ENCODE measurements at places on chromosomes 5 and 9.

- peak; percentile 15 for DNase-seq
Observed at GRCh38 chr5:138230981-138231589, 18.0 kb upstream of the CDC23 start.

DNA sequence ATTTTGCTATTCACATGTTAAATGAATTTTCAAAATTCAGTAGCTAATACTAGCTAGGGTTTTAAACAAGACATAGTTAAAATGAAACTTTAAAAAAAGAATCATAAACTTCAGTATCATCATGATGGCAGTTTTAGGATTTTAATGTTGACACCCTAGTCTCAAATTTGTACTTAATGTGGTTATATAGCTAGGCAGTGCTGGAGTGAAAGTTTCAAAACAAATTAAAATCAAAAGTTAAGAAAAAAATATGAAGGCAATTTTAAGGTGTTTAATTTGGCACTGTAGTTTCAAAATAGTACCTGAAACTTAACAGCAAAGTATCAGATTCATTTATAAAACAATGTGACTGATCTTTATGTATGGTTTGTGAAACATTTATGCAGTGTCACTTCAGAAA is 19.3 kb upstream of the CDKN2B start:
- no peak for DNase-seq

DNA sequence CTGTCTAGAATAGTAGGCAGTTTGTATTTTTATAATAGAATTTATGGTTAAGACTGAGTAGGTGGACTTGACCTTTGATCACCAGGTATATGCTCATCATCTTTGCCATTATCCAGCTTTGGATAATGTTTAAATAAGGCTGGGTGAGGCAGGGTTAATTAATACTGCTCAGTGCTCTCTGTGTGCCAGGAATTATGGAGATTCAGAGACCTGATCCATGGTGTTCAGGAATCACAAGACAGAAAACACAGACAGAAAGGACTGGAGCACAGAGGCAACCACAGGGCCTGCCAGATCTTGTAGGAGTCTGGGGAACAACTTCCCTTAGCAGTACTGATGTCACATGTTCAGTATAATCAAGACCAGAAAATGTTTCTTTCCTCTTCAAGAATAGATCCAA is 186.3 kb upstream of the ADCY2 start:
- peak; percentile 21 for DNase-seq

DNA sequence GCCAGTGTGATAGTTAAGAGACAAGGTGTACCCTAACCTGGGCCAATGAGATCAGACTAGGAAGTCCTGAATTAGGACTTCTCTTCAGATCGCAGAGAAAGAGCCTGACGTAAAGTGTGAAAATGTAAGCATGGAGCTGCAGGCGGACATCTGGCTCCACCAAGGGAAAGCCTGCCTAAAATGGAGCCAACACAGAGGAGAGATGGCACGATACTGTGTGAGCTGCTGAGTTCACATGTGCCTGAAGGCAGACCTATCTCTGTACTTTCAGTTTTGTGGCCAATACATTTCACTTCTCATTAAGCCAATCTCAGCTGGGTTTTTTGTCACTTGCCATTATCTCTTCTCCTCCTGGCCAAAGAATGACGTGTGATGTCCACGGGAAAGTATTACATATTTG is 210.5 kb downstream of the ELAVL2 start:
- DNase-seq = no peak

DNA sequence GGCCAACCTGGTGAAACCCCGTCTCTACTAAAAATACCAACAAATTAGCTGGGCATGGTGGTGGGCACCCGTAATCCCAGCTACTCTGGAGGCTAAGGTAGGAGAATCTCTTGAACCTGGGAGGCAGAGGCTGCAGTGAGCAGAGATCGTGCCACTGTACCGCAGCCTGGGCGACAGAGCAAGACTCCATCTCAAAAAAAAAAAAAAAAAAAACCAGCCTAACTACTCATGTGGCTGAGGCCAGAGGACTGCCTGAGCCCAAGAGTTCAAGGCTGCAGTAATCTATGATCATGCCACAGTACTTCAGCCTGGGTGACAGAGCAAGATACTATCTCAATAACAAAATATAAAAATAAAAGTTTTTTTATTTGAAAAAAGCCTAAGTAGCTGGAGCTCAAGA is 3.2 kb downstream of the UBTD2 start:
- DNase-seq = no peak

DNA sequence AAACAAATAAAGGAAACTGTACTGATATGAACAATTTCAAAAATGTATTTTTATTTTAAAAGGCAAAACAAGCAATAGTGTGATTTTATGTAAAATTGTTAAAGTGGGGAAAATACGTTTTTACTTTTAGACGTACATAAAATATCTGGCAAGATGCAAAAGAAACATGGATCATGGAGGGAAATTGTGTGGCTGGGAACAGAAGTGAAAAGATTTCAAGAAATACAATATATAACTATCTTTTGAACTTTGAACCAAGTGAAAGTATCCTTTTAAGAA is 1.5 kb upstream of the ZNF367 start:
- DNase-seq = no peak

DNA sequence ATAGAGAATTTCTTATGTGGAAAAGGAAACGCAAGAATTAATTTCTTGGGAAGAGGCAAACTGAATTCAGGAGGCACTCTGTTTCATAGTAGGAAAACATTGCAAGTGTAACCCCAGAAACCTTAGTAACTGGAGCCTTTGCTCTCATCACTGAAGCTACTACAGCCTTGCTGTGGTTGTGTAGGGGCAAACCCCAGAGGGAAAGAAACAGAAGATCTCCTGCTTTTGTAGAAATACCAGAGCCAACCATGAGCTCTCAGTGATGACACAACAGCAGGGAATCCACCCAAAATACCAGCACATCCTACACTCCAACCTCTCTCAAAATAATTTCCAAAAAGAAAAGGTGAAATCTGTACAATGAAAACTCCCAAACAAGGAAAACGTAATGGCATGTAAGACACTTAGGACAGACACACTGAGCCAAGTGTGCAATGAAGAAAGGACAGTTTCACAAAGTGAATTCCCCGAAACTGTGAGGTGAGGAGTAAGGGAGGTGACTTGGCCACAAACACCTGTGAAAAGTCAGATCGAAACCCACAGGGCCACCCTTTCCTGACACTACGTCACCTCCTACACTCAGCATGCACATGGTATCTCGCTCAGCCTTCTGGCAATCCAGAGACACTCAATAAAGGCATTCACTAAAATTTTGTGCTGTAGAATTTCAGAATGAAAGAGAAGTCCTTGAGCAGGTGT is 8.5 kb upstream of the ACSL6 start:
- no peak for DNase-seq

DNA sequence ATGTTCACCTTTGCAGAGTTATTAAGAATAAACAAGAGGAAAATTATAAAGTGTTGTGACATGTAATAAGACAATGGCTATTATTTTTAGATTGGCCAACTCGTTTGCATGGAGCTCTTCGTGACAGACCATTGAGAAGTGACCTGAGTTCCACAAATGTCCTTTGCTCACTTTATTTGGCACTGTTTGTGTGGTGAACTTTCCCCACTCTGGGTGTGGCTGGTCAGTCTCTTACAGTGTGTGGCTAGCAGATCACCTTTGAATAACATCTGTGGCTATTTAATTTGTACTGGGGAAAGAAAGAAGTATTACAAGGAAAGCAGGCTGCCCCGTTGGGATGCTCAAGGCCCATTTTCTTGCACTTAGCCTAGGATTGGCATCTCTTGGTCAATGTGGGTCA is 274.1 kb upstream of the WWC1 start:
- DNase-seq = no peak

DNA sequence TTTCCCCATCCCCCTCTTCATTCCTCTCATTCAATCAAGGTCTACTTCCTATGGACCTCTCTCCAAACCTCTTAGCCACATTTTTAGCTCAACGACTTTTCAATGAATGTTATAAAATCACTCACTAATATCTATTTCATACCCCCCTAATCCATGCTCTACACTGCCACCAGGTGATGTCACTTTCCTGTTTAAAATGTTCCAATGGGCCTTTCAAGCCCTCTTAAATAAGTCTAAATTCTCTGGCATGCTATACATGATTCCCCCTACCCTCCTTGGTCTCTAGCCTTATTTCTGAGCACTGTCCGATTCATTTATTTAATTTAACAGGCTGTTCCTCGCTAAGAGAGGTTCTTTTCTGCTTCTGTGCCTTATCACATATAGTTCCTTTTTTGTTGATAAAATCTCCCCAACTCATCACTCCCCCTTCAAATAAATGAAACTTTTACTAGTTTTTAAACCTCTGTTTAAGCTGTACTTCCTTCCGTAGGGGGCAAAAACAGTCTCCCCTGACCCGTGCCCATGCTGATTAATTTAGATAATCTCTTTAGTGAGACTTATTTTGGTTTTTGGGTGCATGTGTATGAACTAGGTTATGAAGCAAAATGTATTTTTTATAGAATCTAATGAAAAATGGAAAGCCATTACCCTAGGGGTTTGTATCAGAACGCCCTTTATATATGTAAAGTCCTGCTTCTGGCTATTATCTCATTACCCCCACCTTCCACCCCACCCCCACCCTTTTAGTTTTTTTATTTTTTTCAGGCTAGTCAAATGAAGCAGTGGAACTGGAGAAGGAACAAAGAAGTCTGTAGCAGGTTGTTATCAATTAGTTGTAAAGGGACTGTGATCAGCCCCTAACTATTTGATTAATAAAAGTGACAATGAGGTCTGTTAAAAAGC is 9.0 kb downstream of the ABHD17B start:
- no peak for DNase-seq

DNA sequence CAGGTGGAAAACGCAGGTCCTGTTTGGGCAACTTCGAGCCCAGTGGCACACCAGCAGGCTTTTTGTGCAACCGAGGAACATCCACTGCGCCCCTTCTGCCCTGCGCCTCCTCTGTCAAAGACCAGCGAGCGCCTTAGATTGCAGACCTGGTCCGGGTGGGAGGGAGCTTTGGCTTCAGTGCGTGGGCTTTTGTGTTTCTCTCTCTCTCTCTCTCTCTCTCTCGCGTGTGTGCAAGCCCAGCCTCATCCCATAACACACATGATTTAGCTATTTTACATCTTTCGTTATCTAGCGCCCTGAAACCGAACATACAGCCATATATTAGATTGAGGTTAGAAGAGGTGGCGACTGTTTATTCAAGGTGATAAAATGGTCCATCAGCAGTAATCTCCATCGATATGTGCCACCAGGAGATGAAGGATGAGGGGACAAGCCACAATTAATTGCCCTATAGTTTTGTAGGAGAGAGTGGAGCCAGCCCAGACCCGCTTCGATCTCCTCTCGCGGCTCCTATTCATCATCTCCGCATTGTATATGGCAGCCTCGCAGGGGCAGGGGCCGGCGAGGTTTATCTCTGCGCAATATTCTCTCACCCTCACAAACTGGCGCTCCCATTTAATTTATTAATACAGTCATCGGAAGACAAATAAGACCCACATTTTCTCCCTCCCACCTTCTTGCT is 5.3 kb downstream of the PRDM6 start:
- peak; percentile 41 for DNase-seq

GRCh38 chr9:113513111-113513510 is 49.6 kb downstream of the RGS3 start:
- DNase-seq = no peak

- no peak for DNase-seq
Observed at GRCh38 chr5:157740229-157740610, 3.3 kb upstream of the LSM11 start.

DNA sequence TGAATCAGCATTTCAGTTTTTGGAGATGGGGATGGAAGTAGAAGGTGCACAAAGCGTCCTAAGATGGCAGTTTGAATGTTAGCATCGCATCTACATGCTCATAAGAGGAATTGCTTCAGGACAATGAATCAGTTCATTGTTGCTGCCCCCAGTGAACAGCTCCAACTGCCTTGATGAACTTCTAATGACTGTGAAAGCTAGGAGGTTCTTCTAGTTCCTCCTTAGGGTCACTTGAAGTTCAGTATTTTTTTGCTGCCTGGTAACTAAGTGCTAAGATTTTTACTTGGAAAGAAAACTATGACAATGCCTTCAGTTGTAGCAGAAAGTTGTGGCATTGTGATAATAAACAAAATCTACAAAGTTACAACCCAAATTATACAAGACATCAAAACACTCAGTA is 271.6 kb downstream of the RAB3C start:
- no peak for DNase-seq

DNA sequence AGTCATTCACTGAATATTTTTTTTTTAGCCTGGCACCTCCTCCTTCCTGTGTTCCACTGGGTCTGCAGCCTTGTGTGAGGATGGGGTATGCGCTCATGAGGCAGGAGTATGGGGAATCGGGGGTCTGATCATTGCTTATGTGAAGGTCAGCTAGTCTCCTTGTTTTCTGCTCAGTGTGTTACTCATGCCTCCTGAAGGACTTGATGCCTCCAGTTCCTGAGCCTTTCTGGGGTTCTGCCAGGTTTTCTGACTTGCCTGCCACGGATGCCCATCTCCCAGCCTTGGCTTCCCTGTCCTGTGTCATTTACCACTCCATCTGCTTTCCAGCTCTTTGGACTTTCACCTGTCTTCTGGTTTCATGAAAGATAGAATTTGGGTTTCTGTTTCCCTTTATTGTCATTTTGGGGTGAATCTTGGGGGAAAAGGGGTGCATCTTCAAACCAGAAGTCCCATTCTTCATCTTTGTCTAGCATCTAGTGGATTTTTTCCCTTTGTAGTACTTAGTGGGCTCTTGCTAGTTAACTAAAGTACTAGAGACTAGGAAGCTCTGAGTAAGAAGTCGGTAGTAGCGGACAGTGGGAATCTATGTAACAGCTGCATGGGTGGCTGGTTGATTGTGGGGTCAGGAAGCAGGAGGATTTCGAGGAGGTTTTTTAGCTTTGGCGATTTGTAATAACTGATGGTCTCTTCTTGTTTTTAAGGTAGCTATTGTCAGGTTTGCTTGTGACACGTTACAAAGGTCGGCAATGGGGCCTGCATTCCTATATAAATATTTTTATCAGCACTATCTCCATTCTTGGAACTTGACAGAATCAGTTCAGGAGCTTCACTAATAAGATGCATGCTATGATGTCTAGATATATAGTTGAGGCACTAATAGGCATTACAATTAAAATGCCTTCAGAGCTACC is 8.2 kb downstream of the OTULIN start:
- no peak for DNase-seq

DNA sequence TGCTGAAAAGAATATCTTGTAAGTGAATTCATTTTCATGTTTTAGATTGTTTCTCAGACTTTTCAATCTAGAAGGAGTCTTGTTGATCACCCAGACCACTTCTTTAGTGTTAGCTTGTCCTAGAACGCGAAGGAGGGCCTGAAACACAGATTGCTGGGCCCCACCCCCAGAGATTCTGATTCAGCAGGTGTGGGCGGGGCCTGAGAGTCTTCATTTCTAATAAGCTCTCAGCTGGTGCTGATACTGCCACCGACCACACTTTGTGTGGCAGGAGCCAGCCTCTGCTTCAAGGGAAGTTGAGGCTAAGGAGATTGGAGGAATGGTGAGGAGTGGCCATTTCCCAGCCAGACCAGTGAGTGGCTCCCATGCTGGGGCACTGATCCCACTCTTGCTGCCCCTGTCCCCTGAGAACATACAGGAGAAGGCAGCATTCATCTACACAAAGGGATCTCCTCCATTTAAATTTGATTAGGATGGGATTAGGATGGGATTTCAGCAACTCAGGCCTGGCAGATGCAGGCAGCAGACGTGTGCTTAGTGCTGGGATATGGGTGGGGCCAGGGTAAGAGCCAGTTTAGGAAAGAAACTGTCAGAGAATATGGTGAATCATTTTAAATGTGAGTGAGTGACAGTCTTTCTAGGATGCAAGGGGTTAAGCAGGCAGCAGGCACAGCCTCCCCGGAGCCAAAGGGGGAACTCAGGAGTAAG is 35.9 kb downstream of the ZNF618 start:
- DNase-seq = no peak

Data from muscle of back (tissue), 13 donors.